Kidney epithelial cell (primary cell): ENCODE measurements at places on chromosomes 16 and 17.

DNA sequence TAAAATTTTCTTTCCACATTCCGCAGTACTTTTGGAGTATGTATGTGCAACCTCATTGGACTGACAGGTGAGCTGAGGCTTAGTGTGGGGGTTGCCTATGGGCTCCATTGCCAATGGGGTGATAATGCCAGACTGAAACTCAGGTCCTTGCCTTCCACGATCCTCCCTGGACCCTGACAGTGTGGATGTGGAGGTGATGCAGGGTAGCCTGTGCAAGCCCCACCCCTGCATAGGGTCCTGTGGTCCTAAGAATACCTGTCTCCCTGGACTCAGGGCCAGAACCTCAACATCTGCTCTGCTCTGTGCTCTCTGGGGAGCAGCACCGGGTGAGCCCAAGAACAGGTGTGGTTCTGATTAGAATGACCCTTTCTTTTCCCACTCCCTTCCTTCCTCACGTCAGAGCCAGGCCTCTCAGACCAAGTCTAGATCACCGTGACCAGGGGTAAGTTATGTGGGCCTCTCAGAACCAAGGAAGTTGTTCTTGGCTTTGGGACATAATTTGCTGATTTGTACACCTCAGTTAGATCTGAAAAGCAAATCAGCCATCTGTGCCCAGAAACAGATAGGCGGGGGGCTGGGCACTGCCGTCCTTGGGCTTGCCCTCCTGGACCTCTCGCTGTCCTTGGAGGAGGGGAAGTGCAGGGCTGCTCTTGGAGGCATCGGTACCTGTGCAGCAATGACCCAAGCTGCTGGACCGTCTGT is 8.4 kb upstream of the TNS4 start:
- DNase-seq: no peak

GRCh38 chr16:67199808-67200198 is 872 bp downstream of the ELMO3 start:
- DNase-seq: no peak

DNA sequence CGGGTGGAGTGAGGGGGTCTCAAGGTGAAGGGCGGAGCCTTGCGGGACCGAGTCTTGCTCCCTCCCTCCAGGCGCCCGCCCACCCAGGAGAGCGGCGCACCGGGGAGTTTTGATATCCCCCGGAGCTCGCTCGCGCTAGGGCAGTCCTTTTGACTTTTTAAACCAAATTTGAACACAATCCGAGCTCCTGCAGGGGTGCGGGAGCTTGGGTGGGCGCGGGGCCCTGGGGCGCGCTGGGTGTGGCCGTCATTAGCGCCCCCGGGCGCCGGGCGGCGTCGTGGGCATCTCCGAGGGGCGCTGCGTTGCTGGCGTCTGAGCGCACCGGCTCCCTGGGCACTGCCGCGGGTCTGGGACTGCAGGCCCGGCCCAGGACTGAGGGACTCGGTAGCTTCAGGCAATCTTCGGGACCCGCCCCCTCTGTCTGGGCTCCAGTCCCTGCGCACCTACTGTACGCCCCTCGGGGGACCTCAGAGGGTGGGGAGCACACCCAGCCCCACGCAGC is 10.9 kb downstream of the MAF start:
- DNase-seq: no peak

- DNase-seq: no peak
Observed at GRCh38 chr16:10780628-10781027, 37.0 kb downstream of the NUBP1 start.

GRCh38 chr17:65797809-65798208 is 236.4 kb upstream of the AXIN2 start:
- no peak for DNase-seq

GRCh38 chr16:4401094-4401501 is 15.3 kb downstream of the CORO7 start:
- no peak for DNase-seq

GRCh38 chr17:58520843-58521430 is 6.5 kb upstream of the MTMR4 start:
- no peak for DNase-seq

DNA sequence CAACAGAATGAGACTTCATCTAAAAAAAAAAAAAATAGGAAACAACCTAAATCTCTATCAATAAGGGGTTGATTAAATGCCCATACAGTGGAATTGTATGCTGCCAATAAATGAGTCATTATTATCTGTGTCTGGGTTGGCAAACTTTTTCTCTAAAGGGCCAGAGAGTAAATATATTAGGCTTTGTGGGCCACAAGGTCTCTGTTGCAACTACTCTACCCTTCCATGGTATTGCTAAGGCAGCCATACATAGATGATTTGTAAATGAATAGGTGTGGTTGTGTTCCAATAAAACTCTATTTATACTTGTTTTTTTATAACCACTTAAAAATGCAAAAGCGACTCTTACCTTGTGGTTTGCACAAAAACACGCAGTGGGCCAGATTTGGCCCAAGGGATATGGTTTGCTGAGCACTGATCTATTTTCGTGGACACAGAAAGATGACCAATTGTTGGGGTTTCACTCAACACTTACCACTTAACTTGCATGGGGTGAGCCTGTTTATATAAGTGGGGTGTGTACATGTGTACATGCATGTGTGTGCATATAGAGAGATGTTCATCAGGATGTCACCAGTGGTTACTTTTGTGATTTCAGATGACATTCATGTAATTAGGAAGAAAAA is 12.4 kb upstream of the IL4R start:
- DNase-seq: no peak
